Transverse colon (tissue), 4 donors: ENCODE measurements at places on chromosomes 5 and 9.

DNA sequence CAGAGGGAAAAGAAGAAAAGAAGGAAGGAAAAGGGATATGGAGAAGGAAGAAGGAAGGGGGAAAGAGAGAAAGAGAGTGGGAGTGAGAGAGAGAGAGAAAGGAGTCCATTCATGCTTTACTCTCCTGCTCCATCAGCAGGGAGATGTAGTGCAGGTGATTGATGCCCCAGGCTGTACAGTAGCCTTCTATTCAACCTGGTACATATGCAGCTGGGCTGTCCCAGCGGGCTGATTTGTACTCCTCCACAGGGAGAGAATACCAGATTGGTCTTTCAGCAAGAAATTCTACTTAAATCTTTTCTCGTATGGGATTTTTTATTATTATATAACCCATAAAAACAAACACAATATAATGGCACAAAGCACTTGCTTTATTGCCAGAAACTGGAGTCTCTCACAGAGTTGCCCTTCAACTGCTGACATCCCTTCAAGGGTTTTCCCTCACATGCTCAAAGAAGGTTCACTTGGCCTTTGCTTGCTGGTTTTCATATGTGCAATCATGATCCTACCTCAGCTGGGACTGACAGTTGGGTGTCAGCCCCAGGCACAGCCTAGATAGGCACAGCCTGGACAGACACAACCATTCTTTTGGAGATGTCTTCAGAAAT, 380.1 kb upstream of the RIOK2 start:
- no peak for DNase-seq

- DNase-seq: no peak
Measured at GRCh38 chr5:54825005-54825404, 160.4 kb downstream of the ESM1 start.

DNA sequence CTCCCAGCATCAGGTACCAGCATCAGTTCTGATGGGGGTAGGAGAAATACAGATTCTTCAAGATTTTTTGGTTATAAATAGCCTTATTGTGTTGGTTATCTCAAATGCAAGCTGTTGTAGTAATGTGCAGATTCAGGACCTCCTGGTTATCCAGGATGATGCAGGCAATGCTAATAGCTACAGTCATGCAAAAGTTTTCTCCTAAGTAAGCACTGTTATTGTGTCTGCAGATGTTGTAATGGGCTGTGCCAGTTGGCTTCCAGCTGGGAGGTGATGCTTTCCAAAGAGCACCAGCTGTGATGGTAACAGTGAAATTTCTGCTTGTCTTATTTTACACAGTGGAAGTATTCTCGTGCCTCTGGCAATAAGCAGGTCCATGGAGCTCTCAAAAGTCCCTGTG, 719.2 kb upstream of the CTNND2 start:
- no peak for DNase-seq

DNA sequence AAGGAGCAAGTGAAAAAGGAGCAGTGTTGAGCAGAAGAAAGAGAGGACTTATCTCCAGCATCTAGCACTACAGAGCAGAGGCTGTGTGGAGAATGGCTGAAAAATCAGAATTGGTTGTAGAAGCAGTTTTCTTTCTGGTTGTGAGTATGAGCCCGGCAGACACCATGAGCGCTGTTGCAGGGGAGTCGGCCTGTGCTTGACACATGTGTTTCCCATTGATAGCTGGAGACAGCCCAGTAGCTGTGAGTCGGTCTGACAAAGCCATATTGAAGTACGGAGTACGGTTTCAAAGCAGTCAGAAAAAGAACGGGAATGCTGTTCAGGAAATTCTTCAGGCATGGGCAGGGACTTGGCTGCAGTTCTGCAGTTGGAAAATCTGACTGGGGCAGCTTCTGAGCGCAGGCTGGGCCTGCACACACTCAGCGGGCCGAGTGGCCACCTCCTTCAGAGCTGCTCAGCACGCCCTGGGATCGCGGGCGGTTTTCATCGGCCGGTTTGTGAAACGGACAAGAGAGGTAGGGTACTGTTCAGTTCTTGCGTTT, at the start of gene SGCD:
Gene SGCD (plus strand): TSS at position 447 of the 542 bp plus-strand sequence.
- peak; percentile 26 for DNase-seq

DNA sequence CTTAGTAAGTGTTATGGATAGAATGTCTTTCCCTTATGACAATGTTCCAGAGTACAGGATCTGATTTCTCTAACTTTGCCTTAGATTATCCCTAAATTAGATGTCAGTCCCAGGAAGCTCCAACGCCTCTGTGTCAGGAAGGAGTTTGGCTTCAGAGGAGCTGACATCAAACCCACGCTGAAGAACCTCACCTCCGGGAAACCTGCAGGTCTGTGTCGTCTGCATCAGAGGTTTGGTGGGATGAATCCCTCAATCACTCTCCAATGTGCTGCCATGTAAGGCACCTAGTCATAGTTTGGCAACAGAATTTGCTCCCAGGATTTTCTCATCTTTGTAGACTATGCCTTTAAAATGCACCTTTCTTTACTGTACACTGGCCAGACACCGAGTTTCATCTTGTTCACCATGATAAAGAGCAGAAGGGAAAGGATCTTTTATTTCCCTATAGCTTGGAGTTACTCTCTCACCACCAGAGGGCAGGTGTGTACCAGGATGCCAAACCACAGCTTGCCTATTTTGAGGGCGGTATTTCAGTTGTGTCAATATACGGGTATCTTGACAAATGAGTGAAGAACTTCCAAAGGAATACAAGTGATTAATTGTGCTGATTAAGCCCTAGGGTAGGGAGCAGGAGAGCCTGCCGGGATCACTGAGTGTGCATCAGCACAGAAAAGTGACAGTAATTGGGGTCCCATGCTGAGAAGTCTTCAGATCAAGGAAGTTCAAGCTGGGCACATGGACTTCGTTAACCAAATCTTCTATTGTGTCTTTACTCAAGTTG, 23.4 kb downstream of the MINAR2 start:
- DNase-seq: peak; percentile 43

- DNase-seq: no peak
Measured at GRCh38 chr9:137058521-137059234, 4.8 kb upstream of the ENTPD2 start.

- no peak for DNase-seq
Measured at GRCh38 chr5:110007101-110007500, 317.4 kb downstream of the MAN2A1 start.

DNA sequence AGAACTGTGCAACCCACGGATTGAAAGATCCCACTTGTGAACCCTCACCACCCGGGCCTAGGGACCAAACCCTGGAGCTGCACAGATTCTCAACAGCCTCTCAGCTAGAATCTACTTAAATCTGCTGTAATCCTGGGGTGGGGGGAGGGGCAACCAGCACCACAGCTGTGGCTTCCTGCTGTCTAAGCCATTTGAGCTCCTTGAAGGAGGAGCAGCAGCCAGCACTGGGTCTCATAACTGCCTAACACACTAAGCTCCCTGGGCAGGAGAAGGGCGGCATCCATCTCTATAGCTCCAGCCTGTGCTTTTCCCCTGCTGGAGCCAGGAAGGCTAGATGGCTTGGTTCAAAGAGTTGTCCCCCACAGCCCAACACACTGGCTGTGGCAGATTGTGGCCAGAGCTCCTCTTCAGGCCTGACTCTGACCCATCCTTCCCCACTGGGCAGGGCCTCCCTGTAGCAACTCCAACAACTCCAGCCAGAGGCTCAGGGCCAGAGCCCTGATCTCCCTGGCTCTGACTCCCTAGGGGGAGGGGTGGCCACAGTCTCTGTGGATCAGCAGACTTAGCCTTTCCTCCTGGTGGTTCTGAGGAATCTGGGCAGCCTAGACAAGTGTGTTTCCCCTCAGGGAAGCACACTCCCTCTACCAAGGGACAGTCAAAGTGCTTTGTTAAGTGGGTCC, 72.0 kb upstream of the C9orf72 start:
- no peak for DNase-seq

DNA sequence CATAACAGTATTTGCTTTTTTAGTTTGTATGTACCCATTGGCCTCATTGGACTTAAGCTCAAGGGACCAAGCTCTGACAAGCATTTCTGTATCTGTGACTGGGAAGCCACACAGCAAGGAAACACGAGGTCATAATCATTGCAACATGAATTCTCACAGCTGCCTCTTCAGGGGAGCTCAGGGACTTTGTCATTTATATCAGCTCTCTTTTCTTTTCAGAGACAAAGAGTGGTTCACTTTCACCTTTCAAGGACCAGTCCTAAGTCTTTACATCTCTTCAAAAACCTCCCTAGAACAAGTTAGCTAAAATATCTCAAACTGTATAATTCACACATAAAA, 58.6 kb downstream of the ADAMTS12 start:
- no peak for DNase-seq

DNA sequence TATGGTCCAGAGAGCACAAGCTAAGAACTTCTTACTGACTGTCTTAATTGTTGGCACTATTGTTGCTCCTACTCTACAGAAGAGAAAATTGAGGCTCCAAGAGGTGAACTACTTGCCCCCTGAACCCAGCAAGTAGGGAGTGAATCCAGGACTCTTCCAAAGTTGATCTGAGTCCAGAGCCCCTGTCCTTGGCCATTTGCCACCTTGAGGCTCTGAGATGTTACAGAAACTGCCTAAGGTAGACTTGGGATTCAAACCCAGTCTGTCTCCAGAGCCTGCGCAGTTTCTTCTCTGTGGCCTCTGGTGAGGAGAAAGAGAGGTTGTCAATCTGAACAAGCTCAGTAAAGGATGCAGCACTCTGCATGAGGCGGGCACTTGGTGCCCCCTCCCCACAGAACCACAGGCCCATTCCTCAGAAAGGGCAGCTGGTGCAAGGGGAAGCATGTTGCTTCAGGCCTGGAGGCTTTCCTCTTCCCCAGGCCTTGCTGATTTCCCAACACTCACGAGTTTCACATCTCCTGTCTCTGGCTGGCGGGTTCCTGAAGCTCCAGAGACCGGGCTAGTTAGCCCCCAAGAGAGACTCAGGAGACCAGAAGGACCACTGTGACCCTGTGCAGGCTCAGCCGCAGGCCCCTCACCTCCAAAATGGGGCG, 2.9 kb upstream of the LCP2 start:
- no peak for DNase-seq

- peak; percentile 71 for DNase-seq
Measured at GRCh38 chr5:56669534-56670483, 145.5 kb upstream of the MAP3K1 start.

DNA sequence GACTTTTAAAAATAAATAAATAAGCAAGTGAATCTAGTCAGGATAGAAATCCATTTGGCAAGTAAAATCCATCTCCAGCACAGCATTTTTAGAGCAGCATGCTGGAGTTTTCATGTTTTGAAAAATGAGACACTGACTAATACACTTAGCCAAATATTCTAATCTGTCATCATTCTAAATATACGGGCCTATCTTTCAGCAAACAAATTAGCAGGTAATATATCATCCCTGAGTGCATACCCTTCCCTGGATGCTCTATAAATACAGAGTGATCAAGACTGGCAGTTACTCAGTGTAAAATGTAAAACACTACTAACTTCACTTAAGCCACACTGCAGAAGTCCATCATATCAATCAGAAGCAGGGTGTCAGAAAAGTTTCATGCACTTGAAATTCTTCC, 58.4 kb downstream of the MLLT3 start:
- no peak for DNase-seq

- DNase-seq: no peak
Measured at GRCh38 chr5:5046680-5047502, 93.2 kb upstream of the ADAMTS16 start.

GRCh38 chr5:120405923-120406322, 58.2 kb upstream of the PRR16 start:
- DNase-seq: no peak

DNA sequence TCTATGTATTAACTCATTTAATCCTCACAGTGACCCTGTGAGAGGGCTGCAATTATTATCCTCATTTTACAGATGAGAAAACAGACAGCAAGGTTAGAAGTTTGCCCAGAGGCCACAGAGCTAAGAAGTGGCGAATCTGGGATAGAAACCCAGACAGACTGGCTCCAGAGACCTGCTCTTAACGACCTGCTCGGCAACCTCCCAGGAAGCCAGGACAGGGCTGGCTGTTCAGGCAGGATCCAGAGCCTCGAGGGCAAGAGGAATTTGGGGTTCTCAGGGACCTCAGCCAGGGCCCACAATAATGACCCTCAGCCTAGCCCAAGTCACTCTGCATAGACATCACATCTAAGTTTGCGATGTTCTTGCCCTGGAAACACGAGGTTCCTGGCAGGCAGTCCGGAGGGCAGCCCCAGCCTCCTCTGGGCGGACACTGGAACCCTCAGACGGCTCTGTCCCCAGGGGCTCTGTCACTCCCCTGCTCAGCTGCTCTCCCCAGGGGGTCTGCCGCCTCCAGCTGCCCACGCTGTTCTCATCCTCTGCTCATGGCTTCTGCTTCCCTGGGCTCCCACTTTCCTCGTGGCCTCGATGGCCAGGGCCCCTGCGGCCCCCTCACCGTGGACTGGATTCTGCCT, 138.5 kb upstream of the ERCC6L2 start:
- DNase-seq: no peak

DNA sequence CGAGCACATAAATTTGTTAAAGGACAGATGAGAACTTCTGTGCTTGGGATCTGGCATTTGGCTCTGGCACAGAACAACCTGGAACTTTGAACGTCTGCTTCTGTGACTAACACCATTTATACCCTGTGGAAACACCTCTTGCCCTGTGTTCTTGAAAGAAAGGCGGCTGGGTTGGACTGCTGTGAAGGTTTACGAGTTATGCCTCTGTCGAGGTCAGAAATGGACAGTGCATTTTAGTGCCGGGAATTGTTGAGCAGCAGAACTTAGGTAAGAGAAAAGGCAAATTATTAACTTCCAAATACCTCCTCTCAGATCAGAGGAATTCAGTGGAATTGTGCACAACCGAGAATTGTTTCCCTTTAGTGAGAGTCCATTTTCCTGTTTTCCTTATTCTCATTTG, 14.1 kb upstream of the INIP start:
- peak; percentile 60 for DNase-seq
